ENCODE measurements at places on chromosomes 4 and X.

DNA sequence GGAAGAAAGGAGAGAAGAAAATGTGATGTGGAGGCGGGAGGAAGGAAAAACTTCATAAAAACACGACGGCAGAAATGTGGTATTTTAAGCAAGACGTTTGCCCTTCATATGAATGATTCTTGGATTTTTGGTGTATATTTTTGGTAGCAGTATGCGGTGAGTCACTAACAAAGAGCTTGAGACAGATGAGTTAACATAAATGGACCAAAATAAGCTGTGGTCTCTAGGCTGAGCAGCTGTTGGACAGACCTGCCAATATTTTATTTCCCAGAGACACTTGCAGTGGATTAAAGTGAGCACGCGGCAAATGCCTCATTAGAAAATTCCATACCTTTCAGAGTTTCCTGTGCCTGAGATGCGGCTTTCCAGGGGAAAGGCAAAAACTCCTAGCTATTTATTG is 43.1 kb upstream of the RPS6KA3 start:
- DNase-seq: no peak

DNA sequence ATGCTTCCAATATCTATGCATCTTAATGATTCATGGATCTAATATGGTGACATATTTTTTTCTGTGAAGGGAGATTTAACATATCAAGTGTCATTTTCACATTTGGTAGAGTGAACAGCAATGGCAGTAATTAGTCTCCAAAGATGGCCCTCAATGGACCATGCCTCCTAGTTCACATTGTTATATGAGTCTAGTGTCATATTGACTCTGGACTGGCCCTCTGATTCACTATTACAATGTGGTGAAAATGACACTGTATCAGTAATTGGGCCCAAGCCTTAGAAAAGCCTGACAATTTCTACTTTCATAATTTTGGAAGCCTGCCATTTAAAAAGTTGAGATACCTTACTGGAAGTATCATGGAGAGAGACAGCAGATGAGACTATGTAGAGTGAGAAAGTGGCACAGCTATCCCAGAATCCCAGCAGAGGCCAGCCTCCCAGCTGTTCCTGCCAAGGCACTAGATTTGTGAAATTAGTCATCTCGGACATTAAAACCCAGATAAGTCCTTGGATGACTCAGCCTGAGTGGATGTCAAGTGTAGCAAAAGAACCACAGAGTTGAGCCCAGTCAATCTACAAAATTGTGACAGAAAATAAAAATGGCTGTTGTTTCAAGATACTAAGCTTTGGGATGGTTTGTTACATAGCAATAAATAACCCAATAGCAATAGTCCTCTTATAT is 68.4 kb downstream of the ARHGEF38 start:
- no peak for DNase-seq

DNA sequence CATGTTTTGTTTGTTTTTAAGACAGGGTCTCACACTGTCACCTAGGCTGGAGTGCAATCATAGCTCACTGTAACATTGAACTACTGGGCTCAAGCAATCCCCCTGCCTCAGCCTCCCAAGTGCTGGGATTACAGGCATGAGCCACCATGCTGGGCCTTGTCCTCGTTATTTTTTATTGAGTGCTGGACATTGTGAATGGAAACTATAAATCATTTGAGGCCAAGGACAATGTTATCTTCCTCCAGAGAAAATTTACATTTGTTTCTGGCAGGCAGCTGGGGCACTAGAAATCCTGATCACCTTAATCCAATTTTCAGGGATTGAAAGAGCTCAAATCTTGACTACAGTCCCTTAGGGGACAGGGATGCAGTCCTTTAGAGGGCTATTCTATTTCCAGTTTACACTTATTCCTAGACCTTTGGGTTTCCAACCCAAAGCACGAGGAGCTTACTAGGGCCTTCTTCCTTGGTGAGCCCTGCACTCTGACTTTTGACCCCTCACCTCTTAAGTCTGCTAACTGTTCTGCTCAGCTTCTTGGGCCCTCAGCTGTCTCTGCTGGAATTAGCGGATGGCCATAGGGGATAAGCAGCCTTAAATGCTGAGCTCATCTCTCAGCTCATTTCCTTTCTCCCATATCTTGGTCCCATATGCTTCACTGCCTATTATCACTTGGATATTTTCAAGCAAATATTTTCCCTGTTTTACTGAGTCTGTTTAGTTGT is 23.0 kb upstream of the PDZD4 start:
- no peak for DNase-seq

- DNase-seq: no peak
These were observed 2164.0 kb downstream of the PCDH7 start for GRCh38 chr4:32884198-32884597.

- no peak for DNase-seq
These were observed 568 bp upstream of the CASP6 start for GRCh38 chr4:109703664-109704361.

GRCh38 chr4:130814896-130815295 is 1718.9 kb downstream of the C4orf33 start:
- DNase-seq: no peak

DNA sequence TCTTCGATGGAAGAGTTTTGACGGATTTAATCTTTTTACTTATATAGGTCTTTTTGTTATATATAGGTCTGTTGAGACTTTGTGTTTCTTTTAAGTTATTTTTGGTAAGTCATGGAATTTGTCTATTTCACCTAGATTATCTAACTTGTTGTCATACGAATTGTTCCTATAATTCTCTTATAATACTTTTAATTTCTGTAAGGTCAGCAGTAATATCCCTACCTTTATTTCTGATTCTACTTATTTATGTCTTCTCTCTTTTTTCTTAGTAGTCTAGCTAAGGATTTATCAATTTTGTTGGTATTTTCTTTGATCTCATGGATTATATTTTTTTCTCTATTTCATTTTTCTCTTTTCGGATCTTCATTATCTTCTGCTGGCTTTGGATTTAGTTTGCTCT is 11.6 kb downstream of the SAP30 start:
- no peak for DNase-seq

GRCh38 chr4:6041800-6042199 is 23.6 kb upstream of the C4orf50 start:
- no peak for DNase-seq

DNA sequence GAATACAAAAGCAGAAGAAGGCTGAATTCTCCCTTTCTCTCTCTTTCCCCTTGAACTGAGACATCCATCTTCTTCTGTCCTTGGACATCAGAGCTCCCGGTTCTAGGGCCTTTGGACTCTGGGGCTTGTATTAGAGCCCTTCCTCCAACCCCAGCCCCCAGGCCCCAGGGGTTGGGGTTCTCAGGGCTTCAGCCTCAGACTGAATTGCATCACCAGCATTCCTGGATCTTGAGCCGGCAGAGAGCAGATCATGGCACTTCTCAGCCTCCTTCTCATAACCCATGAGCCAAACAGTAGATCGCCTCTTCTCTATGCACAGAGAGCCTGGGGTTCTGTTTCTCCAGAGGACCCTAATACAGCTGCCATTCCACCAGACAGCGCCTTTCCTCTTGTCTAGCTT is 25.3 kb upstream of the CLDN24 start:
- no peak for DNase-seq

DNA sequence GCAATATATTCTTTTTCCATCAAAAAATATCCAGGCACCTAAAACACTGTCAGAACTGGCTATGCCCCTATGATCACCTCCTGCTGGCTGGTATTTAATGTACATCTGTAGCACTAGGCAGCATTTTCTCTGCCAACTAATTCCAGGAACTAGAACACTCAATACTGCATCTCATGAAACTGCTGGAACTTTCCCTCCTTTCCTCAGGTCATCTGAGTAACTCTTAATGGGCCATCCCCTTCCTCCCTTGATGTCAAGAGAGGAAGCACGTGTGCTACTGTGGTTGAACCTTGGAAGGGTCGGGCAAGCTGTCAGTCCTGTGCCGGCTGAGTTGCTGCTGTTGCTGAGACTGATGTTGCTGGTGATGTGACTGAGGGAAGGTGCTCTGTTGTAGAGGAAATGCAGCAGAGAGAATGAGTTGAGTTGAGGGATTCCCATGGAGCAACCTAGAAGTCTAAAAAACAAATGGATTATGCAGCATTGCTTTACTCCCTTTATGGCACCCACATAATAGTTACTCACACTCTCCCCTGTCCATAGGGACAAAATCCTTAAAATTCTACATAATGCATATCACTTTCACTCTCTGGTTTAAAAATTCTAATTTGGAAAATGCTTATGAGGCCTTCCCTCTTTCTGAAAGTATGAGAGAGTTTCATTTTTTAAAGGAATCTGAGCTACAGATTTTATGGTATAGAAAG is 39.5 kb downstream of the TMEM165 start:
- no peak for DNase-seq

GRCh38 chr4:3193531-3194203 is 55.3 kb upstream of the MSANTD1 start:
- no peak for DNase-seq

GRCh38 chr4:113468165-113469022 is 293.1 kb downstream of the CAMK2D start:
- no peak for DNase-seq

- no peak for DNase-seq
These were observed 94.6 kb downstream of the PAPSS1 start for GRCh38 chr4:107625391-107625902.

DNA sequence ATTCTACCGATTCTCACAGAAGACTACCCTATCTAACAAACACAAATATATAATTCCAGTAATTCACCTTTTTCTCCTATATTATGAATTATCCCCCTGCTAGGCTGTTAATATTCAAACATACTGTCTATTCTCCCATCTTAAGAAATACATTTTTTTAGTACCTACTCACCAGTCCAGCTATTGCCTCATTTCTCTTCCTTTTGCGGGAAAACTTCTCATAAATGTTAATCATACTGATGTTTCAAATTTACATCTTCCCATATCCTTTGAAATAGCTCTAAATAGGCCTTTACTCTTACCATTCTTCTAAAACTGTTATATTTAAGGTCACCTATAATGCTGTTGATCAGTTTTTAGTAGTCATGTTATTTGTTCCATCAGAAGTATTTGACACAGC is 759.1 kb upstream of the SLIT2 start:
- no peak for DNase-seq

GRCh38 chrX:17596061-17596460 is 141.2 kb upstream of the SCML1 start:
- DNase-seq: no peak

GRCh38 chr4:122293374-122294365 is 85.1 kb upstream of the ADAD1 start:
- no peak for DNase-seq

Measured in left forelimb (tissue), 1 donor.